ENCODE measurements at places on chromosomes 11 and 22.

- DNase-seq: no peak
These were observed 8.2 kb upstream of the PARVG start for GRCh38 chr22:44172370-44173108.

DNA sequence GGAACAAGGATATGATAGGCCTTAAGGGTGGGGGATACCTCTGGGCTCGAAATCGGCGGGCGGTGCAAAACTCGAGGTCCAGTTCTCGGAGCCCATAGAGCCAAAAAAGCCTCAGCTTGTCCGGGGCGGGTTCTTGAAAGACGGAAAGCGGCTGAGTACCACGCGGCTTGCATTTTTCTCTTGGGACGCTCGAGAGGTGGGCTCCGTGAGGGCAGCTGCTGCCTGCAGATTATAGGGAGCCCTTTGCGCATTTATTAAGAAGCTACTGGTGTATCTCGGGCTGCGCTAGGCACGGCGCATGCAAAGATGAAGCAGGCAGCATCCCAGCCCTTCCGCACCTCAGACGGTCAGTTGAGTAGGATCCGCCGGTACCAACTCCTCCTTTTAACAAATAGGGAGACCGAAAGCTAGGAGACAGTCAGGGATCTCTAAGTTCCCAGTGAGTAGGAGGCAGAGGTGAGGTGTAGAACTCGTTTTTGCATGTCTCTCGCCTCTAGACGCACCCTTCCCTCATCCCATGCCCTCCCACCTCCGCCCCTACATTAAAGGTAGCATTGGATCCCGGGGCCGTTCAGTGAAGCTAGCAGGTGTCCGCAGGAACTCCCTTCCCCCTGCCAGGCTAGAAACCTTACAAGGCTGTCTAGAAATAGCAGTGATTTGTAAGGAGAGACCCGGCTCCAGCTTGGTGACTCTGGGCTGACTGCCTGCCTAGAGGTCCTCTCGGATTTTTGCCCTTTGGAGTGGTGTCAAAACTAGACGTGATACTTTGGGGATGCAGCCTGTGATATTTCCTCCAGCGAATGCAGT, 768 bp downstream of the LDHA start:
- DNase-seq: no peak

GRCh38 chr11:35073691-35074419, 65.1 kb upstream of the CD44 start:
- DNase-seq: no peak

DNA sequence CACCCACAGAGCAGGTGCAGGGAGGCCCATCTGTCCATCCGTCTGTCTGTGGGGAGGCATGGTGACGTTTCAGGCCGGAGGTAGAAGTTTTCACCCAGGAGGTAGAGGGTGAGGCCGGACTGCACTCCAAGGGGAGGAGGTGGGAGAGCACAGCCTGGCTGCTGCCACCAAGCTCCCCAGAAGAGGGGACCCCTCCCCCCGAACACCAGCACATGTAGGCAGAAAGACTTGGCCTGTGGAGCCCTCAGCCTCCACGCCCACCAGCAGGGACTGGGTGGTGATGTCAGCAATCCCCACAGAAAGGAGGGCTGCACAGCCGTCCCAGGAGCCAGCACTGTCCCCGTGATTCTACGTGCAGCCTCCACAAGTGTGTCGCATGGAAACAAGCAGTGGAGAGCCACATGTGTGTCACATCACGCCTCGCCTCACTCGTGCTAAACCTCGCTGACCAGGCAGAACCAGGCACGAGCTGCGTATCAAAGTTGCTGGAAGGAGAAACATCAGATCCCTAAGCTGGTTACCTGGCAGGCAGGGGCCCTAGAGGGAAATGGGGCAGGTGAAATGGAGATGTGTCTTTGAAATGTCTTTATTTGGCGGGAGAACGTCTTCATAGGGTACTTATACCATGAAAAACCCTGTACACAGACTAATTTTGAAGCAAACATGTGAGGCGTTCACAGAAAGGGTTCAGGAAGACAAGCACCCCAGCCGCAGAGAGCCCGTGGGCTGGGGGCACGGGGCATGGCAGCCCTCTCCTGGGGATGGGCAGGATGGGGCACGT, 49.1 kb downstream of the CDKN1C start:
- no peak for DNase-seq

- no peak for DNase-seq
These were observed 104.3 kb downstream of the MRTFA start for GRCh38 chr22:40531951-40532900.

DNA sequence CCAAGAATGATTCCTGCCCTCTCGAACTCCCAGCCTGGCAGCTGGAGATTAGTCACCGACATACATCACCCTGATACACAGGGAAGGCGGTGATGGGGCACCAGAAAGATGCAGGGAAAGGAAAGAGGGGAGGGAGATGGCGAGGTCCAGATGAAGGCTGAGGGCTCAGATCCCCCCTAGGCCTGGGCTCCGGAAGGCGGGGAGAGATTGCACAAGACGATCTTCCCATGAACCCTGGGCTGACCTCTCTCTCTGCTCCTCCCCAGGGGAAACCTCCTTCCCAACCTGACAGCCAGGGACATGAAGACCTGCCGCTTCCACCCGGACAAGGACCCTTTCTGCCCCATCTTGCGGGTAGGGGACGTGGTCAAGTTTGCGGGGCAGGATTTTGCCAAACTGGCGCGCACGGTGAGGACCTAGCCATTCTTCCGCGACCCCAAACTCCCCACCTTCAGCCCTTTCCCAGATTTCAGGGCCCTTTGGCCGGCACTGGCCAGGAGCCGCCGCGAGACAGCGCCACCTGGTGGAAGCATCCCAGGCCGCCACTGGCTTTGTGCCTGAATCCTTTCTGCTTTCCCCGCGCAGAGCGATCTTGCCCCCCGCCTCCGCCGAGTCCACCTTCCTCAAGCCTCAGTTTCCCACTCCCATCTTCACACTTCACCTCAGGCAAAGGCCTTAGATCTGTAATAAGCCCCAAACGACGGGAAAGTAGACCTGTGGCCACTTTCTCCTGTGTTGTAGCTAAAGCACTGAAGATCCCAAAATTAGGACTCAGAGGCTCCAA, 11.5 kb downstream of the P2RX3 start:
- no peak for DNase-seq

All from Jurkat, Clone E6-1 (cell line).